ENCODE measurements at places on chromosomes 3 and 15.

- no peak for DNase-seq
Observed at GRCh38 chr3:129854460-129854859, 39.1 kb downstream of the TMCC1 start.

GRCh38 chr3:170257145-170257544 is 34.9 kb downstream of the PRKCI start:
- DNase-seq = no peak

GRCh38 chr15:70643783-70644125 is 119.6 kb downstream of the UACA start:
- no peak for DNase-seq

- DNase-seq = no peak
Observed at GRCh38 chr3:43222590-43222989, 63.8 kb upstream of the SNRK start.

DNA sequence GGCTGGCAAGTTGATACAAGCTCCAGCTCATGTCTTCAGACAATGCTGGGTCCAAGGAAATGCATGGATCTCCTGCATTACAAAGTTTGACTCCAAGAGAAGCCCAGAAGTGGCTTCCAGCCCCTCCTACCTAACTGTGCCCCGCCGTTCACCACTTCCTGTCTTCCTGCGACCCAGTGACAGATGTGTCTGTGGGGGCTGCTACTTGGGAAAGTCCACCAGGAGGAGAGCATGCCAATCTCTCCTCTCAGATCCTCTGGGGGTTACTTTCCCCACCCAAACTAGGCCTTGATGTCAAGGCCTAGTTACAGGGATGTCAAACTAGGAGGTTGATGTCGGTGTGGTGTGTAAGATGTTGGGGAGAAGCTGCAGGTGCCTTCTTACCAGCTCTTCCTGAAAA is 133.6 kb upstream of the RASGRP1 start:
- DNase-seq = no peak

Data from GM04504 (cell line).